ENCODE measurements at places on chromosomes 7 and 10. TPM values are rescaled to one million over a fixed set of nuclear protein-coding genes. Genes with fewer than 3 reads are reported as not detected.

The ITGB8 gene
- 15.4 TPM for total RNA-seq

The PDZD7 gene
- 3.3 TPM for total RNA-seq

The KIF11 gene
- 0.44 TPM for total RNA-seq

The LIPF gene
- not detected for total RNA-seq

The MGMT gene
- 30.9 TPM for total RNA-seq
